ENCODE measurements at places on chromosomes 4 and X.

DNA sequence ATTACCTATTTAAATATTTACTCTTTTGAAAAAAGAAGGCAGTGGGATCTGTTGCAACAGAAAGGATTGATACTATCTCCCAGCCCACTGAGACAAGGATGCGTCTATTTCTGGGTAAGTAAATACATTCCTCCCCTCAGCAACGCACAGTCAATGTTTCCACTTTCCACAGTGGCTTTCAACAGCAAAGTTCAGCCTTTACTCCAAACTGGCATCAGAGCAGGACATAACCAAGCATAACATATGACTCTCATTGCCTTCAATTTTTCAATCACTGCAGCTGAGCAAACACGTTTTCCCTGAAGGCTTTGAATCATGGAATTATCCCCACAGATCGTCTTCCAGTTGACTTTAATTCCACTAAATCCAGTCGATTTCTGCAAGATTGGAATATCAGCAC lies 160.3 kb upstream of the FRG1 start:
- DNase-seq = no peak

DNA sequence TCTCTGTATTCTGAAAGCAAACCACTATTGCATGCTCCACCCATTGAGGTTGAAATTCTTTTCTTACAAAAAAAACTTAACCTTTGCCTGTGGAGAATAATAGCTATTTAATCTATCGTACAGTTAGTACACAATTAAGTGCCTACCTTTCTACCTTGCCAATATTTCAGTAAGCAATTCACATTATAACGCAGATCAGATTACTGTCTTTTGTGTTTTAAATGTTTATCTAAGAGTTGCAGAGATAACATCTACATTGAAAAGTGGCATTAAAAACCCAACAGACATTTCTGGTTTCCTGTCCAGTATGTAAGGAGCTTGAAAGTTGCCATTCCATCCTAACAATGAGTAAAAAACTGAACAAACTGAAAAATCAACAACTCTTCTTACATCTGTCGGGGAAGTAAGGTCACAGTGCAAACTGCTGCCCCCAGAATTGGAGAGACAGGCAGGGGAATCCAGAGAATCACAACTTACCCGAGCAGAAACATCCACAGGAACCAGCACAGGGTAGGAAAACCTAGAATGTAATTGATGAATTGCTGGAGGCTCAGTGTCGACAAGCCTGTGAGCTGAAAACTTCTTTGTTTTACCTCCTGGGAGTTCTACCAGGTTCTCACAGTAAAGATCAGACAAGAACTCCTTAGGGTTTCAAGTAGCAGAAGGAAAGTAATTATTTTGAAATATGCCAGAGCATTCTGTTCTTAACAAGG lies 27.3 kb upstream of the ACSL4 start:
- DNase-seq = no peak

DNA sequence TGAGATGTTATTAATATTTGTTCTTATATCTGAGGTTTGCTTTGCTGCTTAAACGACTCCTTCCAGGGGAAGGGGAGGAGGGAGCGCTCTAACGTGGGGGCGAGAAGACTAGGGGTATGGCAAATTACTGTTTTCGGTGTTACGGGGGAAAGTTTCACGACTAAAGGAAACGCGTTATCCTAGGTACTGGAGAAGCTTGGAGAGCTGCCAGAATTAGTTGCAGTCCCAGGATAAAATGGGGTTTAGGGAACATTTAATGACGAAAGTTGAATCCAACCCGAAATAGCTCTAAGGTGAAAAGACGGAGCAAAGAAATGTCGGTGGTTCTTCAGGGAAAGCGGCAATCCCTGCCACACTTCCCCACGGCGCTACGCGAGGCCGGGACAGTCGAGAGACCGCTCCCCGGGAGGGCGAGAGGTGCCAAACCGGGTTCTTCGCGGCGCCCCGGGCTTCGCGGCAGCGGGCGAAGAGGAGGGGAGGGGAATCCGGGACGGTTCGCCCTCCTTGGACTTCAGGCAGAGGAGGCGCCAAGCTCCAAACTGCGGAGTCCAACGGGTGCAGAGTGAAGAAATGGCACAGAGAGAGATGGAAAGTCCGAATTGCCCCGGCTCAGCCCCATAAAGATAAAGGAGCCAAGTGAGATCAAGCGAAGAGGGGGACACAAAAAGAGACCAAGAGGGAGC lies 724 bp downstream of the THOC2 start:
- DNase-seq = no peak

GRCh38 chr4:32427566-32427965 lies 1707.4 kb downstream of the PCDH7 start:
- no peak for DNase-seq

- DNase-seq = no peak
These were observed 10.5 kb upstream of the GLUD2 start for GRCh38 chrX:121036951-121037350.

- no peak for DNase-seq
These were observed 130.0 kb upstream of the MAP9 start for GRCh38 chr4:155506745-155507144.

- no peak for DNase-seq
These were observed 39.4 kb downstream of the STIM2 start for GRCh38 chr4:26899991-26900390.

- no peak for DNase-seq
These were observed 15.9 kb upstream of the FAM13A start for GRCh38 chr4:89072921-89073320.

DNA sequence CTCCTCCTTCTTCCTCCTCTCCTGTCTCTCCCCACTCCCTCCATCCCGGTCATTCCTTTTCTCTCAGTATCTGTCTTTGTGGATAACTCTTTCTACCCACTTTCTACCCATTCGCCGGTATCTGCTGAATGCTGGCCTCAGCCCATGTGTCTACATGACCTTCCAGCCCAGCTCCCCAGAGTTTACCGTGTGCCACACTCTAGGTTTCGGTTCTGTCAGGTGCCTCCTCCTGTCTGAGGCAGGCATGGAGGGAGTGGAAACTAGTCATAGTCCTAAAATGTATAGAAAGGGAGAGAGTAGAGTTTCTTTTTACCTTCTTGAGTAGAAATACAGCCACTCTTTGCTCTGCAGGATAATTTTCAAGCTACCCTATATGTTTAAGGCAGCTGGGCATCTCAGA lies 33.5 kb upstream of the SCRG1 start:
- no peak for DNase-seq

- no peak for DNase-seq
These were observed 109.6 kb upstream of the KIT start for GRCh38 chr4:54548098-54548620.

GRCh38 chrX:3094261-3094660 lies 53.0 kb downstream of the ARSF start:
- DNase-seq = no peak

All from stimulated activated CD4-positive, alpha-beta T cell treated with anti-CD3 and anti-CD28 coated beads, TNF-alpha, amount 100 ng/mL, for 1 hour (primary cell).